ENCODE measurements at places on chromosomes 2 and 18.

DNA sequence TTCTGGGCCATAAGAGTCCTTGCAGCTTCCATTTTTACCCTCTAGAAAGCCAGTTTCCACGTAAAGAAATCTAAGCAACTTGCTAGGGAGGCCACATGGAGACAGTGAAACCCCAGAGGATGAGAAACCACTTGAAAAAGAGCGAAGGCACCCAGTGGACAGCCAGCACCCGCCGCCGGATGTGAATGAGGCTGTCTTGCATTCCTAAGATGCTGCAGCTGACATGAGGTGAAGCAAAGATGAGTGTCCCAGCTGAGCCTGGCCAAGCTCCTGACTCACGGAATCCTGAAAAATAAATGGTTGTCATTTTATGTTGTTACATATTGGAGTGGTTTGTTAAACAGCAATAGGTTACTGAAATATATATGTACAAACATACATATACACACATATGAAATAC is 65.9 kb upstream of the STPG4 start:
- DNase-seq = no peak

- no peak for DNase-seq
These were observed 101.9 kb upstream of the CTDP1 start for GRCh38 chr18:79577451-79578395.

DNA sequence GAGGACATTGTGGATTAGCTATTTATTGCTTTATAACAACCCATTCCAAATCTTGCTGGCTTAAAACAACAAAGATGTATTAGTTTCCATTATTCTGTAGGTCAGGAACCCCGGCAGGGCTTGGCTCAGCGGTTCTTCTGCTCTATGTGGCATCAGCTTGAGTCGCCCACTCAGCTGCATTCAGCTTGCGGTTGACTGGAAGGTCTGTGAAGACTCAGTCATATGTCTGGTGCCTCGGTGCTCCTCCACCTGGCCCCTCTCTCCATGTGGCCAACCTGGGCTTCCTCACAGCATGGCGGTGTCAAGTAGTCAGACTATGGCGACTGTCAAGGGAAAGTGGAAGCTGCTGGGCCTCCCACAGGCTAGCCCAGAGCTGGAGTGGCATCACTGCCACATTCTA is 48.6 kb downstream of the EMILIN2 start:
- no peak for DNase-seq

- no peak for DNase-seq
These were observed 17.4 kb upstream of the NEMP2 start for GRCh38 chr2:190551928-190552327.

GRCh38 chr2:154670083-154670482 is 28.4 kb upstream of the KCNJ3 start:
- DNase-seq = no peak

DNA sequence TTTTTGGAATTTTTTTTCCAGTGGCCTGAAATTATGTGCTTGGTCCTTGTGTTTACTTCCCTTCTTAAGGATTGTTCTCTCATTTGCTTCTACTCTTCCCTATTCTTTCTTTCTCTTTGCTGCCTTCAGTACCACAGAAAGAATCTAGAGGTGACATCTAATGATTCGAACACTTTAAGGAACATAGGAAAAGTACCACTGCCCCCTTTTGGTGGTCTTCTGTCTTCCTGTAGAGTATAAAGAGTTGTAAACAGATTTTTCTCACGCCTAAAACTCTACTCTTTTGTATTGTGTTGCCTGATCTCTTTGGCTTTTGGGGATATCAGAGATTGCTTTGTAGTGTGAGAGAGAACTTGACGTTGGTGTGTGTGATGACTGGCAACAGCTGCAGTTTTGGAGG is 7.0 kb upstream of the SCTR start:
- no peak for DNase-seq

GRCh38 chr2:101930019-101930418 is 61.7 kb upstream of the IL1R2 start:
- no peak for DNase-seq

DNA sequence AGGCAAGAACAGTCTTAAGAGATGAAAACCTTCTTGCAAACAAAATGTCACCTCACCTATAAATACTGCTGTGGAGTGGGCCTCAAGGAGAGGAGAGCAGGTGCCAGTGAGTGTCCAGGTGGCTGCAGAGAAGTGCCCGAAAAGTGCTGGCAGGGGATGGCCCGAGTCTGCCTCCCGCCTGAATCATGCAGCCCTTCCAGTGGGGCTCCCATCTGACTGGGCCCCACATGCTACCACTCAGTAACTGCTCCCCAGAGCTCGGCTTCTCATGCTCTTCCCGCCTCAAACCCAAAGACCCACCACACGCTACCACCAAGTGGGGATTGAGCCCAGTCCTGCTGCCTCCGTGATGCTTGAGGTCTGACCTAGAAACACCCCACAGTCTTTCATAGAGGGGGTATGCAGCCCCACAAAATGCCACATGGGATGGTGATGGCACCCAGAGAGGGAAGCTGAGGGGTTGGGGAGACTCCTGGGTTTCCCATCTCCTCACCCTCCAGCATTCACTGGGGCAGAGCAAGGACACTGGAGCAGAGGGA is 7.4 kb downstream of the HS6ST1 start:
- no peak for DNase-seq

DNA sequence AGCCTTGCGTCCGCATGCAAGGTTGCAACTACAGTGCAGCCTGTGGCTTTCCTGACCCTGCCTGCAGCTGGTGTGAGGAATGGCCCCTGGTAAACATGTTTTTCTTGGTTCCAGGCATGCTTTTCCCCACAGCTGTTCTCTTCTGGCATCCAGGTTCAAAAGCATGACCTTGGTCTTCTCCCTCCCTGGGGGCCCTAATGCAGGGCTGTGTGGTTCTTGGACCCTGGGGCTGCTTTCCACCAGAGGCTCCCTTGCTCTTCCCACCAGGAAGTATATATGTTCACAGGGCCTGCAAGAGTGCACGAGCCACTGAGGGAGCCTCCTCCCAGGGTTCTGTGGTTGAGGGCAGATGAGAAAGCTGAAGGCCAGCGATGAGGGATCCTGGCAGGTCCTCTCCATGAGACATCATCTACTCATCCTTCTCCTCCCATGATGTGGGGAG is 125.9 kb downstream of the BCL2L11 start:
- no peak for DNase-seq

- no peak for DNase-seq
These were observed 33.5 kb upstream of the CRIM1 start for GRCh38 chr2:36322108-36322507.

GRCh38 chr18:76859474-76860339 is 37.4 kb downstream of the ZNF236 start:
- DNase-seq = no peak

GRCh38 chr2:105800036-105800713 is 55.5 kb downstream of the NCK2 start:
- no peak for DNase-seq

DNA sequence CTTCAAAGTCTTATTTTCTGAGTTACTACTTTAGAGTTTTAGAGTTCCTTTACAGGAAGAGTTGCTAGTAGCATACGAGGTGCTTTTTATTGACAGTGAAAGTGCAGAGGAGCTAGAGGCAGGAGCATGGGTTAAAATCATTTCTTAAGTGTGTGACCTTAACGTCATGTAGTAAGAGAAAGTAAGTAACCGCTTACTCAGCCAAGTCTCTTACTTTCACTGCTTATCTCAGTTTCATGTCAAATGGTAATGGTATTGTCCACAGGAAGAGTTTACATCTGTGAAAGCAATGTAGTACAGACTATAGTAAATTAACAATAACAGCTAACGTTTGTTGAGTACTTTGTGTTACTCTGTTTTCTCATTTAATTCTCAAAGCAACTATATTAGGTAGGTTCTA is 12.6 kb downstream of the NDUFAF7 start:
- DNase-seq = no peak

- no peak for DNase-seq
These were observed 5.5 kb downstream of the SYT4 start for GRCh38 chr18:43271593-43272432.

- DNase-seq = no peak
These were observed 755.7 kb upstream of the CELF4 start for GRCh38 chr18:38321262-38321661.

GRCh38 chr2:159444754-159445153 is 158.3 kb upstream of the WDSUB1 start:
- DNase-seq = no peak

- DNase-seq = no peak
These were observed 565.7 kb downstream of the SLC4A3 start for GRCh38 chr2:220192994-220193753.

DNA sequence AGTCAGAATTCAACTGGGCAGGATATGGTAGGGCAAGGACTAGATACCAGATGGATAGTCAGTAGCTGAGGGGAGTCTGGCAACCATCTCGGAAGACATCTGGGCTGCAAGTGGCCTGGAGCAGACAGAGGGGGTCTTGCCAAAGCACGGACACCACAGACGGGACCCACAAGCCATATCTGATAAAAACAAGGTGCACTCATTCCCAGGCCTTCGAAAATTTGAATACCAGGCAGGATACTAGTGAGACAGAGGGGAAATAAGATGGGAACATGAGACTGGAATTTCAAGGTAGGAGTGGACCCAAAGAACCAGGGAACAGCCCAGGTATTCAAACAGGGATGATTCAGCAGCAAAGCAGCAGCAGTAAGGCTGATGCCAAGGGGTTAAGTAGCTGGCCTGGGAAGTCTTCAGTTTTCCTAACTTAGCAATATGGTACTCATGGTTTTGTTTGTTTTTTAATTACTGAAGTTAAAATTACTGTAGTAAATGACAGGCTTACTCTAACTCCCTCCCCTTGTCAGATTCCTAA is 144.9 kb upstream of the NCKAP5 start:
- DNase-seq = no peak

DNA sequence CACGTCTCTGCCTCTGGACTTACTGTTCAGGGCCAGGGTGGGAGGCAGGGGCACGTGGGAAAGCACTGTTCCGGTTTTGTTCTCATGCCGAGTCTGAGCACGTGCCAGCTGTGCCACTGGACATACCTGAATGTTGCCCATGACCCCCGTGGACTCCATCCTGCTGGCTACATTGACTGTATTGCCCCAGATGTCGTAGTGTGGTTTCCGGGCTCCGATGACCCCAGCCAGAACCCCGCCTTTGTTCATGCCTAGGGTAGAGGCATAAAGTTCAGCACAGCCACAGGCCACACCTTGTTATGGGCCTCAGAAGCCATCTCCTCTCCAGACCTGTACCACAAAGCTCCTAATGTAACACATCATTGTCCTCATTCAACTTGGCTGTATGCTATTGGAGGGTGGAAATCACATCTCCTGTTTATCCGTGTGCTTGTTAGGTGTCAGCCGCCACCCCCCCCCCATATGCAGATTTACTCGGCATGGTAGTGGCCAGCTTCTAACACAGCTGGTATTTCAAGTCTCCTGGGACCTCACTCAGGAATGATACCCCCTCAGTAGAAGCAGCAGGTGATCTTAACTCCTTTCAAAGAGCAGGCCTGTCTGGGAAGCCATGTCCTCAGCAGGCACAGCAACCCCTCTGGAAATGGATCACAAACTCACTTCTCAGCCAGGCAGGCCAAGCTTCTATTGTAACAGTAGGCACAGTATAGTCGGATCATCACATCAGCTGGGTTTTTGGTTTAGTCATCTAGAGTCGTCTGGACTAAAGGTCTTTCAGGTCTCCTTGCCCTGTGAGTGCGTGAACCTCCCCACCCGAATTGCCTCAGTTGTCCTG is 27.6 kb downstream of the CENPO start:
- no peak for DNase-seq

DNA sequence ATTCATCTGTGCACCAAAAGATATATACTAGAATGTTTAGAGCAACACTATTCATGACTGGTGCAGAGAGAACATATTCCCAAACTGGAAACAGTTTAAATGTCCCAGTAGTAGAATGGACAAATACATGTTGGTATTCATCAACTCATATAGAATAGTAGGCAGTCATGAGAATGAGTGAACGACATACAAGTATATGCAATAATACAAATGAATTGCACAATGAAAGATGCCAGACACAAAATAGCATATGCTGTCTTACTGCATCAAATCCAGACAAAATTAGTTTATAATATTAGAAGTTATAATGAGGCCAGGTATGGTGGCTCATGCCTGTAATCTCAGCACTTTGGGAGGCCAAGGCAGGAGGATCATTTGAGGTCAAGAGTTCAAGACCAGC is 8.3 kb upstream of the PRKAG3 start:
- DNase-seq = no peak

DNA sequence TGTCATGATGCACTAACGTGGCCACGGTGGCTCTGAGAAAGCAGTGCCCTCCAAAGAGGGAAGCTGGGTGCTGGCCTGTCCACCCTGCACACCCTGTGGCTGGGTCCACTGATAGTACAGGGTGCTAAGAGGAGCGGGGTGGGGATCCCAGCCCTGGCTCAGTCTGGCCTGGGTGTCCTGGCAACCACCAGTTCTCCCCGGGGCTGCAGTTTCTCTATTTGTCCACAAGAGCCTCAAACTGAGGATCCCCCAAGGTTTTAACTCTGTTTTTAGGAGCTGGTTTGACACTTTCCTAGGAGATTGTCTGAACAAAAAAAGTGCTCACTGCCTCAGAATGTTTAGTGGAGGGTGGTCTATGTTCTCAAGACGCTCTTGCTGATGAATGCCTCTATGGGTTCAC is 29.0 kb downstream of the EDAR start:
- no peak for DNase-seq

GRCh38 chr2:240797914-240798313 is 22.1 kb downstream of the KIF1A start:
- DNase-seq = no peak

- DNase-seq = no peak
These were observed 26.3 kb downstream of the IRS1 start for GRCh38 chr2:226773291-226773690.

DNA sequence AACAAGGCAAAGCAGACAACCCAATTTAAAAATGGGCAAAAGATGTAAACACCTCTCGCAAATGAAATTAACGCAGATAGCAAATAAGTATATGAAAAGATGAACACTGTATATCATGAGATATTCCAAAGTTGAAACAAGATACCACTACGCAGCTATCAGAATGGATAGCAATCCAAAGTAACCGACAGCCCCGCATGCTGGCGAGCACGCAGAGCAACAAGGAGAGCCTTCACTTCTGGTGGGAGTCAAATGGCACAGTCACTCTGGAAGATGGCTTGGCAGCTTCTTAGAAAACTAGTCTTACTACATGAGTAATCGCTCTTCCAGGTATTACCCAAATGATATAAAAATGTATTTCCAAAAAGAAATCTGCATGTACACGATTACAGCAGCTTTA is 1.4 kb downstream of the NDUFA10 start:
- DNase-seq = no peak

DNA sequence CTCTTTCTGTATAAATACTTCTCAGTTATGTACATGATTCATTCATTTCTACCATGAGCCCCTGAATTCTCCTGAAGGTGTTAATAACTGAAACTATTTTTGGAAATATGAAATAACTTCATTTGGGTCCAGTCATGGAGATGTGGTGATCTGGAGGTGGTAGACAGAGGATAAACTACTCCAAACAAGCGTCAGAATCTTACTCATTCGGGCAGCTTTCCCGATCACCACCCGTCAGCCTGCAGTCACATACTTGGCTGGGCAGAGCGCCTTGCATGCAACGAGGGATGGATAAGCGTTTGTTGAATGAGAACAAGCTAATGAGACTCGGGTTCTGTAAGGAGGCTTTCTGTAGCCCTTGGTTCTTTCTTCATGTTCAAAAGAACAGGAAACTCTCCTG is 222.7 kb downstream of the CD226 start:
- no peak for DNase-seq

- no peak for DNase-seq
These were observed 41.9 kb downstream of the TNFRSF11A start for GRCh38 chr18:62366992-62367391.

- no peak for DNase-seq
These were observed 58.5 kb downstream of the ATIC start for GRCh38 chr2:215370112-215370965.
